ENCODE measurements at places on chromosomes 2 and 18. TPM values are rescaled to one million over a fixed set of nuclear protein-coding genes. Genes with fewer than 3 reads are reported as not detected.

The DYNAP gene
- total RNA-seq = not detected

The OSBPL1A gene
- total RNA-seq = 71.4 TPM

The CELF4 gene
- total RNA-seq = not detected

The RAB31 gene
- 8.9 TPM for total RNA-seq

The SERPINB3 gene
- not detected for total RNA-seq

The MC5R gene
- total RNA-seq = not detected

The KCNJ3 gene
- 1.0 TPM for total RNA-seq

The EFR3B gene
- total RNA-seq = 2.1 TPM

The LHCGR gene
- total RNA-seq = not detected

The RAB10 gene
- total RNA-seq = 131 TPM

The MYO5B gene
- 0.46 TPM for total RNA-seq
